Daoy (cell line): ENCODE measurements at places on chromosomes 11 and 22. TPM values are rescaled to one million over a fixed set of nuclear protein-coding genes. Genes with fewer than 3 reads are reported as not detected.

The POU2AF2 gene
- total RNA-seq: not detected in 2 replicates

- DNase-seq: no peak
Measured at GRCh38 chr22:42379966-42380537, 52.2 kb downstream of the NFAM1 start.

DNA sequence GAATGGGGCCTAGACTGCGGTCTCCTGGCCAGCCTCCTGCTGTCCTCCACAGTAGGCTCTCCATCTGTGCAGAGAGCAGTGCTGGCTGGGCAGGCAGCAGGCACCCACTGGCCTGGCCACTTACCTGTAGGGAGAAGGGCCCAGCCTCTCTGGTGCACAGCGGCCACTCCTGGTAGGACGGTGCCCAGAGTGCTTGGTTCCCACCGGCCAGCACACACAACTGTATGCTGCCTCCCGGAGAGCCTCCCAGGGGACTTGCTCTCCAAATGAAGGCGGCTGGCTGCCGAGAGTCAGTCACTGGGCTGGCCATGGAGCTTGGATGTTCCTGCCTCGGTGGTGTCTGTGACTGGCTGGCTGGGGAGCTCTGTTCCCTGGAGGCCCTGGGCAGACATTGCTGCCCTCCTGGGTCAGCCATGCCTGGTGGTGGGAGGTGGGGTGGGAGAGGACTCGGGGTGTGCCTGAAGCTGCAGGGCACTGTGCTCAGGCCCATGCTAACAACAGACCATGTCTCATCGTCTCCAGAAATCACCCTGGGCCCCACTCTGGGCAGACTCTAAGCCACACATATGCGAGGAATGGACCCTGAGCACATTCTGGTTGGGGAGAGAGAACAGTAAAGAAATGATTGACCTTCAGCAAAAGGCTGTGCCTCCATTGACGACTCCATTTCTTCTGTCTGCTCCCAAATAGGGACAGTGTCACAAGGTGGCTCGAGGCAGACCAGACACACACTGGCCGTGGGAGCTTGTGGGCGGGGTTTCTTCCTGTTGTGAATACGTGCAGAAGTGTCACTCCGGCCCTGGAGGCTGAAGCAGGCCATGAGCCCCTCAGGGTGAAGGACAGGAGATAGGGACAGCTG lies 350.8 kb downstream of the TBC1D22A start:
- DNase-seq: no peak

- DNase-seq: peak; percentile 82
Measured at GRCh38 chr11:3160252-3161031, 4.7 kb downstream of the OSBPL5 start.

DNA sequence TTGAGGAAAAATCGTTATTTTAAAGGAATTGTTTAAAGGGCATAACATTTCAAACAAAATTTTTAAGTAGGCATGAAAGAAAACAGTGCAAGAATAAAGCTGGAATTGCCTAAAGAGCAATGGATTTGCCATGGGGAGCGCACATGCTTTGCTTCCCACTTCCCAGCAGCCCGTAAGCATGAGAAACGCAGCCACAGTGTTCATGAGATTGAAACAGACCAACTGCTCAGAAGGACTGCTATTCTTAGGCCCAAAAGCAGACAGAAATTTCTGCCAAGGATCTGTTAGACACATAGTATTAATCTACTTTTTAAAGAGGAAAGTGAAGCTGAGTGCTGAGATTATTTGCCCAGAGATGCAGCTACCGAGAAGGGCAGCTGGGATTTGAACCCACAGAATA lies 34.2 kb upstream of the TSKU start:
- no peak for DNase-seq

GRCh38 chr11:102632026-102632425 lies 6.9 kb upstream of the MMP20 start:
- DNase-seq: no peak

- no peak for DNase-seq
Measured at GRCh38 chr11:12901874-12902481, 107.1 kb upstream of the RASSF10 start.

GRCh38 chr11:61083601-61084147 lies 18.6 kb upstream of the CD5 start:
- DNase-seq: no peak

The ST14 gene
- total RNA-seq: not detected in 2 replicates

GRCh38 chr22:23685205-23685784 lies 5.5 kb upstream of the RGL4 start:
- peak; percentile 28 for DNase-seq

The CBLIF gene
- total RNA-seq: not detected in 2 replicates

DNA sequence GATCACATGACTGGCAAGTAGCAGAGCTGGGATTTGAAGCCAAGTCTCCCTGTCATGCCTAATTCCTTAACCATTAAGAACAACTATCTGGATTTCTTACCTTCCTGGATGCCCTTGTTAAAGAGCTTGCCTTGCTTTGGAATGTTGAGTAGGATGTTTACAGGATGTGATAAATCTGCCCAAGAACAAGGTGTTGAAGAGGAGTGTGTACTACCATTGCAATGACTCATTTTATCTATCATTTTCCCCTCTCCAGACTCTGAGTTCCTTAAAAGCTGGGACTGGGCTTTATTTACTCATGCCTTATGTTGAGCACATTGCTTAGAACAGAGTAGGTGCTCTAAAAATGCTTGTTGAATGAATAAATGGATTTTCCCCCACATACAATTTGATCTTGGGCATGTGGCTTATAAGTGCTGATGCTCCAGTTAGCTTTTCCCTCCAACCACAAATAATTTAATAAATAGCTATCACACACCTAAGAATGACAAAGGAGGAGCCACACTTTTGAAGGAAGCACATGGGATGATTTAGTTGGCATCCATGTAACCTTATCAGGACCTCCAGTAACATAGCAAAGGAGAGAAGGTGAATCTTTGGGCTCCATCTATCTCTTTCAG lies 268.6 kb upstream of the SESN3 start:
- no peak for DNase-seq

- peak; percentile 89 for DNase-seq
Measured at GRCh38 chr11:111531687-111532364, 8.7 kb upstream of the LAYN start.

The ADM2 gene
- 0.03 and 0.23 TPM in 2 replicates for total RNA-seq

DNA sequence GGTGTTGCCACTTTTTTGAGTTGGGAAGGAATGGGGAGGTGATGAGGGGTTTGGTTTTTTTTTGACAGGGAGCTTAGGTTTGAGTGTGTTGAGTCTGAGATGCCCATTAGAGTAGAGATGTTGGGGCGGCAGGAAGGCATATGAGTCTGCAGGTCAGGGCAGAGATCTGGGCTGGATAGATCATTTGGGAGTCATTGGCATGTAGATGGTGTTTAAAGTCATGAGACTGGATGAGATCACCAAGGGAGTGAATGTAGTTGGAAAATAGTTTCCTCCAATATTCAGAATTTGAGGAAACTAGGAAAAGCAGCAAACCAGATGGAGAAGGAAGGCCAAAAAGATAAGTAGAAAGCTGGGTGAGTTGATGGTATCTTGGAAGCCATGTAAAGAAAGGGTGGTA lies 2.1 kb upstream of the ANAPC15 start:
- no peak for DNase-seq

The TLCD5 gene
- 5.7 and 11.4 TPM in 2 replicates for total RNA-seq

DNA sequence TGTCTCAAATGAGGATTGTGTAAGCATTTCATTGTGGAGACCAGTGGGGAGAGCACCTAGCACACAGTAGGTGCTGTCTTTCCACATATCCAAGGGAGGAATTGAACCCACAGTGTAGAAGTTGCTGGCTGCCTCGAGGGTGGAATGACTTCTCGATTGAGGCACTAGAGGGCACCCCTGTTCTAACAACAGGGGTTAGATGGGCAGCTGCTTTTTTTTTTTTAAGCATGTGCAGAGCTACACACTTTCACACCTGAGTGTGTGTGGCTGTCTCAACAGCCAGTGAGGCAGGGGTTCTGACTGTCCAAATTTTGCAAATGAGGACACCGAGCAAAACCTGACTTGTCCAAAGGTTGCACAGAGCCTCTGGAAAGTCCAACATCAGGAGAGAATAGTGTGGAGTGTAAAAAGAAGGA lies 118.2 kb upstream of the CRYBB3 start:
- peak; percentile 21 for DNase-seq

DNA sequence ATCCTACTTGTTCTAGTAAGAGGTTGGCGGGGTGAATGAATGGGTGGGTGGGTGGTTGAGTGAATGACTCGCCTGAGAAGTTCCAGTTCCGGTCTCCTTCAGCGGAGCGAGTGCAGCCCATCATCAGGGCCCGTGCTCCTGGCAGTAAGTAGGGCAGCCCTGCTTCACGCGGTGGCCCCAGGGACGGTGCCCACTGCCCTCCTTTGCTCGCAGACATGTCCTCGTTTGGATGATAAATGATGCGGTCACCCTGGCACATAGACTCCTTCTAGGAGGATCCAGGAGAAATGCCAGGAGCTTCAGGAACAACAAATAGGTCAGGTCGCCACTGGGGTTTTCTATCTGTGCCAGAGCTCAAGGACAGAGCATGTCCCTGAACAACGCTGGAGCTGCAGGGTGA lies 370.8 kb downstream of the CTTN start:
- no peak for DNase-seq

The ANGPTL5 gene
- total RNA-seq: not detected in 2 replicates

DNA sequence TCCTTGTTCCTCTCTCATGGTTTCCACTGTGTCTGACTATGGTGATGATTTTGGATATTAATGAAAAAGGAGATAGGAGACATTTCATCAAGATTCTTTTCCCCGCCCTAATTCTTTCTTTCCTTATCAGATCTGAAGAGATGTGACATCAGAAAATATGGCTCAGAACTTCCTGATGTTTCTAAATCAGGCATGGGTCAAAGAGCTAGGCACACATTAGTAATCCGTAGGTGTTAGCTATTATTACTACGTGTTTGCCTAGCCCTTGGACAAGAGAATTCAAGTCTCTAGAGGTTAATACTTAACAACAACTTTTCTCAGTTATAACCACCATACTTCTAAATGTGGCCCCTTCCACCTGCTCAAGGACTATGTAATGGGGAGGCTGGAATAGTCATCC lies 5.8 kb downstream of the JOSD1 start:
- DNase-seq: no peak

DNA sequence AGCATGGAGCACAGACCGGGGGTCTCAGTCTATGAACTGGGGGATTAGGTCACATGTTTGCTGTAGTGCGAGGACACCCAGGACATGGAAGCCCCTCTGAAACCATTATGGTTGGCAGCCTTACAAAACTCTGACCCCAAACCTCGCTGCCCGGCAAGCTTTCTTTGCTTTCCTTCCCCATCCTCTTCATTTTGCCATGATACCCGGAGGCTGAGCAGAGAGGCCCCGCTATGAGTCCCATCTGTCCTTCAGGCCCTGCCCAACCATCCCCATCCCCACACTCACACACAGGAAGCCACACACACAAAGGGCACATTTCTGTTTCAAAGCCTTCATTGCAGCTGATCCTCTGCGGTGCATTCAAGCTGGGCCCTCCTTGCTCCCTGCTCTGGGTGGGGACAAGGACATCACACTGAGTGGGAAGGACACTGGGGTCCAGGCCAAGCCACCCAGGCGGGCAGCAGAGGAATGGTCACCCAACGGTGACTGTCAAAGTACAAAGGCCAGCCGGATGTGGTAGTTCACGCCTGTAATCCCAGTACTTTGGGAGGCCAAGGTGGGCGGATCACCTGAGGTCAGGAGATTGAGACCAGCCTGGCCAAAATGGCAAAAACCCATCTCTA lies 176.5 kb downstream of the CTTN start:
- DNase-seq: no peak

The BDNF gene
- total RNA-seq: 11.9 and 12.5 TPM in 2 replicates

The TIMP3 gene
- 25.4 and 26.1 TPM in 2 replicates for total RNA-seq

DNA sequence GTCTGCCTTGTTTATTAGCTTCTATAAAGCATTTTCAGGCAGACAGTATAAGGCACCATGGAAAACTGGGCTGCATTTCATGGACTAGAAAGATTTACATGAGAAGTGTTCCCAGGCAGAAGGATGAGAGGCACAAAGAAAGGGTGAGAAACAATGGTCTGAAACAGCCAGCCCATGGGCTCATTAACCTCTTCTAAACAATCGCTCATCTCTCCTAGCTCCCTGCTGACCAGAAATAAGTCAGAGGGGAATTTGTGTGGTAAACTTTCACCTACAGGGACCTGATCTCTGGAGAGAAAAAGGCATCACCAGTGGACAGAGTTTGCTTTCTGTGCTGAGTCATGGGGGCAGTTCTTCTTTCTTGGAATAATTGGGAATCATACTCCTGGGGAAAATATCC lies 51.8 kb upstream of the KIRREL3 start:
- DNase-seq: peak; percentile 58

DNA sequence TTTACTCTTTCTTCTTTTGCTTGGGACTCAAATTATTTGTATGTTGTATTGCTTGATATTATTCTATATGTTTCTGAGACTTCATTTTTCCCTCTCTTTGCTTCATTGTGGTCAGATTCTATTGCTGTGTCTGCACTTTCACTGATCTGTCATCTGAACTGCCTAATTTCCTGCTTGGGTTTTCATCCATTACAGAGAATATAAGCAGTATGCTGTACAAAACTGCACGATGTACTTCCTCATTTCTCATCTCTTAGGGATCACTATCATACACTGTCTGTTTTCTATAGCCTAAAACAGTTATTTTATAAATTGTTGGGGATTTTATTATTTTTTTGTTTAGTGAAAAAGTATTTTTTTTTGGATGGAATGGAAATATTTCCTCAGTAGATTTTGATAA lies 736.7 kb upstream of the ANO5 start:
- no peak for DNase-seq

The PAFAH1B2 gene
- 112 and 123 TPM in 2 replicates for total RNA-seq

DNA sequence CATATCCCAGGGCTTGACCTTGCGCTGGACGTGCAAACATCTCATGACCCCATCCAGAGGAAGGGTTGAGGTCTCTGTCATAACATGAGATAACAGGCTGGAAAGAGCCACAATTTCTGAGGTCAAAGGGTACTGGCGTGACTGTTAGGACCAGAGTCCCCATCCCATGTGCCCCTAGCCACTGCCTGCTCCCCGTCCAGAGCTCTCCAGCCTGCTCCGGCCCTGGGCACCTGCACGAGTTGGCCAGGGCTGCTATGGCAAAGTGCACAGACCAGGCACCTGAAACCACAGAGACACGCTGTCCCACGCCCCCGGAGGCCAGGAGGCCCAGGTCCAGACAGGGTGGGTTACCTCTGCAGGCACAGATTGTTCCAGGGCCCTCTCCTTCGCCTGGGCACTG lies 58.9 kb downstream of the SHANK2 start:
- DNase-seq: no peak

DNA sequence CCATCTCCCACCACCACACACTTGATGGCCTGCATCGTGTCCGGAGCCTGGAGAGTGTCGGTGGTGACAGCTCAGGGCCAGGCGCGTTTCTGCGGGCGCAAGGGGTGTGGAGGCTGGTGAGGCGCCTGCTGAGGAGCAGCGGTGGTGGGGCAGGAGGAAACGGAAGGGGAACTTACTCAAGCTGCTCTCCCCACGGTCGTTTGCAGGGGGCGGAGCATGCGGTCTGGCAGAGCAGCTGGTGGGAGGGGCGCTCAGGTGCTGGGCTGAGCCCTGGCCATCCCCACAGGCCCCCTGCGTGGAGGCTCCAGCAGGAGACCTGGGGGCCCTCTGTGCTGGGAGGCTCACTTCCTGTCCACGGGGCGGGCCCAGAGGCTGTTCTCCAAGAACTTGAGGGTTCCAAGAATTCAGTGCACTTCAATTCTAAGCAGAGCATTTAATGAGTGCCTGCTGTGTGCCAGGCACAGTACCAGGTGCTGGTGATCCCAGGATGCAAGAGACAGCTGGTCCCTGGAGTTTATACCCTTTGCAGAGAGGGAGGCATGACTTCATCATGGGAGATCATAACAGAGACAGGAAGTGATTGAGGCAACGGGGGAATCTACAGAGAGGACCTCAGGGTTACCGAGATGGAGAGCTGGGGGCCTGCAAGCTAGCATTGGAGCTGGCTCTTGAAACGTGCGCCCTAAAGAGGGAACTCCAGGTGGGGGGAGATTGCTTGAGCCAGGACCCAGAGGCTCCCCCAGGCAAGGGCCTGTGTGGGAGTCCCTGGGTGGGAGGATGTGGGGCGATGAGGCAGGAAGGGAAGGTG lies at the start of gene RAC2:
Gene RAC2 (minus strand): TSS at position 156 of the 808 bp plus-strand sequence. CDS start 121 bp downstream, at position 35.
- DNase-seq: peak; percentile 92
